ENCODE measurements at places on chromosomes 5 and 9.

- no peak for DNase-seq
Observed at GRCh38 chr5:161311146-161311708, 235.3 kb downstream of the GABRB2 start.

GRCh38 chr5:57724836-57725235, 242.2 kb upstream of the ACTBL2 start:
- peak; percentile 18 for DNase-seq

- no peak for DNase-seq
Observed at GRCh38 chr9:83132768-83133167, 69.8 kb upstream of the RASEF start.

GRCh38 chr9:105354448-105354847, 93.4 kb upstream of the FSD1L start:
- no peak for DNase-seq

- DNase-seq: no peak
Observed at GRCh38 chr9:107046692-107047091, 183.7 kb downstream of the ZNF462 start.

- no peak for DNase-seq
Observed at GRCh38 chr5:96579711-96580110, 82.5 kb upstream of the CAST start.

GRCh38 chr9:134375011-134375390, 48.7 kb downstream of the RXRA start:
- no peak for DNase-seq

- DNase-seq: no peak
Observed at GRCh38 chr5:108212775-108213346, 169.0 kb downstream of the FBXL17 start.

DNA sequence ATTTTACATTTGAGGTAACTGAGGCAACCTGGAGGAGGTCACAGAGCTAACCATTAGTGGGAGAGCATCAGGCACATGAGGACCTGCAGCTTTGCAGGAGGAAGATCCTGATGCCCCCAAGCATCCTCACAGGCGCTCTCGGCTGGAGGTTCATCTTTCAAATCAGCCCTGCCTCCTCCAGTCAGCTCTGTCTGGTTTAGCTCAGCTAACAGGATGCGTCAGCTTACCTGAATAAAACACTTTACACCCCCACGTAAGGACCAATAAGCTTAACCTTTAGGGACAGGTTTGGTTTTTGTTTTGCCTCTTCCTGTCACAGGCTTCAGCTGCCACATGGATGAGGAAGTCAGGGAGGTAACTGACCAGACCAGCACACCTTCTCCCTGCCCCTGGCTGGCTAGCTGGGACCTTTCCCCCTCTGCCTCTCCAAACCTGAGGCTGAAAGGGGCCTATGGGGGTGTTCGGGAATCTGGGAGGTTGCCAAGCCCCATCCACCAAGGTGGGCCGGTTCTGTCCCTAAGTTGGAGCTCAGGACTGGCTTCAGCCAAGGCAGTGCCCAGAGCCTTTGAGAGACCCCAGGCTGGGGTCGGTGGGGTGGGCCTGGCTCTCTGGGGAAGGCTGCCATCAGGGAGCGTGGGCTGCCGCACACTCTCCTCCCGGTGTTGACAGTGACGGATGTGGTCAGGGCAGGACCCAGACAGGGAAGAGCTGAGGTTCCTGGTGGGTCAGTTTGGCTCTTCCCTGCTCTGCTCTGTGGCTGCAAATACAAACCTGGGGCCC, 20.0 kb upstream of the FCN1 start:
- DNase-seq: no peak

DNA sequence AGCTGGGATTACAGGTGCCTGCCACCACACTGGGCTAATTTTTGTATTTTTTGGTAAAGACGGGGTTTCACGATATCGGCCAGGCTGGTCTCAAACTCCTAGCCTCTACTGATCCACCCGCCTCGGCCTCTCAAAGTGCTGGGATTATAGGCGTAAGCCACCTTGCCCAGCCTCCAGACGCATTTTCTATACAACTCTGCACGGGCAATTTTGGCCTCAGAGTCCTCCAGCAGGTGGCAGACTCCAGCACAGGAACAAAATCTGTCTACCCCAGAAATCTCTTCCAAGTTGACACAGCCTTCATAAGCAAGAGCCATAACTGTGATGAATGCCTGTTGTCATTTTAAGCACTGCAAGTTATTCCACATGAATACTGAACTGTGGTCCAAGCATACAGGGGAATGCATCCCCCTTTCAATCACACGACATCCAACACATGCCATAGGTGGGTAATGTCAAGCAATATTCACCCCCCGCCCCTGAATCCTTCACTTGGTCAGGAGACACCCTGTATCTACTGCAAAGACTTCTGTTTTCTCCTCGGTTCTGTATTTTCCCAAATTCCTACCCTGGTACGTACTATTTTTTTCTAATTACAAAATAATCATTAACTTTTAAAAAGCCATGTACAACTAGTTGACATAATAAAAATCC, 50.8 kb downstream of the ALDH7A1 start:
- no peak for DNase-seq

DNA sequence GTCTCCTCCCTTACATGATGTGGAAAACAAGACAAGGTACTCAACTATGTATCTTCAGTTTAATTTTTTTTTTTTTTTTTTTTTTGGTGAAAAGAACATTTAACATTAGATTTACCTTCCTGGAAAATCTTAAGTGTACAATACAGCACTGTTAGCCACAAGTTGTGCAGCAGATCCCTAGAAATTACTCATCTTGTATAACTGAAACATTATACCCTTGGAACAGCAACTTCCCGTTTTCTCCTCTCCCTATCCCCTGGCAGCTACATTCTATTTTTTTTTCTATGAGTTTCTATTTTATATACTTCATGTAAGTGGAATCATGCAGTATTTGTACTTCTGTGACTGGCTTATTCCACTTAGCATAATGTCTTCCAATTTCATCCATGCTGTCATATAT, 421.9 kb upstream of the FTMT start:
- peak; percentile 33 for DNase-seq

DNA sequence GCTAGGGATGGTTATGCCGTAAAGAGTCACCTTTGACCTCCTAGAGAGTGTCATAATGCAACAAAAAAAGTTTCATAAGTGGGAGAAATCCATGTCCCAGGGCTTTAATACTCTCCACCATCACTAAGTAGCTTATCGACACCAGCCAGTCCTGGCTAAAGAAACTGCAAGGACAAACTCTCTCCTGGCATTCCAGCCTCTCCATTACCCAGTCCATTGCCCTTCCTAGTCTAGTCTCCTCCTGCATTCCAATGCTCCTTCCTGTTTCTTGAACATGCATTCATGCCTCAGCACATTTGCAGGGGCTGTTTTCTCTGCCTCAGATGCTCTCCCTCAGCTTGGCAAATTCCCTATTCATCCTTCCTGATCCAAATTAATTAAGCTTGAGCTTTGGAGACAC, 364.1 kb downstream of the BRINP1 start:
- no peak for DNase-seq

DNA sequence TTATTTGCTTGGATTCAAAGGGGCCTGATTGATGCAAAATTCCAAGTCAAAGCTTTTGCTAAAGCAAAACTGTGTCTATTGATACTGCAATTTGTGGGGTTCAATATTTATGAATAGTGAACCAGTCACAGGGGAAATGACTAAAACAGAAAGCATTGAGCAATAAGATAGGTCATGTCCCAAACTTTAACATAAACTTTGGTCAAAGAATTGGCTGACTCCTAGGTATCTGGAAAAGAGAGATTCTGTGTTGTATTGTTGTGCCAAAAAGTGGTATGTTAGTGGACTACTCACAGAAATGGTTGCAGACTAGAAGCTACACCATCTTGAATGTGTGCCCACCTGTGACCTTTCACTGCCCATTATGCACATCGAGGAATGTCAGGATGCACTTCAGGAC, 585.5 kb upstream of the RGMB start:
- no peak for DNase-seq

- DNase-seq: no peak
Observed at GRCh38 chr9:125989524-125990180, 242.5 kb downstream of the PBX3 start.

DNA sequence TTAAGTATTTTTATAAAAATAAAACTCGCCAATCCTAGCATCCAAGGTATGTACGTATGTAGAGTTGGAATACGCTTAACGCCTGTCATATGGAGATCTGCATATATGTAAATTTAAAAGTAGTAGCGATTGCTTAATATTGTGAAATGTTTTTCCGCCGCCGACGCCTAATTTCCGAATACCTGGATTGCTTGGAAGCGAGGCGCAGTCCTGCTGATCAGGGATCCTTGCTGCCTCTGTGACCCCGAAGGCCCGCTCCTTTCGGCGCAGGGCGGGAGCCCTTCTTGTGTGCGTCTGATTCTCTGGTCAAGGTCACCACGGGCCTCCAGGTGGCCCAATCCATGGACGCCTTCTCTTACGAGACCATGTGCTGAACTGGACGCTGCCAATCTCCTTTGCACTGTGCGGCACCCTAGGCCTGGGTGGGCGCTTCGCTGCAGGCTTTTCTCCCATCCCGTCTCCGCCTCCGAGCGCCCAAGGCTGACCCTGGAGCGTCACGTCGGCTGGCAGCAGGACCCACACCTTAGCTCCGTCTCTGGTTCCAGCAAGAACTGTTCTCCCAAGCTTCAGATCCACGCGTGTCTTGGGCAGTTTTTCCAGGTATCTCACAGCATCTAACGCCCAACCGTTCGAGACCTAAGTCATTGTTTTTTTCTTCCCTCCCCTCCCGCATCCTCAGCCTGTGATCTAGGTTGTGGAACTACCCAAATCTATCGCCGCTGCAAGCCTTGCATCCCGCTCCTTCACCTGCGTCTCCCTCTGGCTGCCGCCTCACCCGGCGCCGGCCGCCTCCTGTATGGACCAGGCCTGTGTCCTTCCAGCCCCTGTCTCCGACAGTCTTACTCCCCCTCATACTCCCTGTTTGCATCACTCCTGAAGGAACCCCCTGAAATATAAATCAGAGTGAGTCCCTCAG, 3.6 kb upstream of the TRIM41 start:
- no peak for DNase-seq

DNA sequence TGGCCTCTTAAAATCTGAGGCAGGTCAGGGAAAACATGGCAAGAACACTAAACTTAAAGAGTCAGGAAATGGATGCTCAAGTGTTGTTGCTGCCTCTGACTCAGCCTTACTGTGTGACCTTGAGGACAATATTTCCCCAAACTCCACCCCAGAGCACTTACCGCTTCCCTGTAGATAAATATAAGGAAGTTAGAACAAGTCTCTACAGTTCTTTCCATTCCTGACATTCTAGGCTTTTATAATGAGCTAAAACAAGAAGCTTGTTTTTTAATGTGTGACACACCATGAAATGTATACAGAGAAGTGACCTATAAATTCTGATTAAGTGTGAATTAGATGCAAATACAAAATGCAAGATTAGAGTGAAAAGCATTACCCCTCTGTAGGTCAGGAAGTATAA, 129.3 kb downstream of the GRIA1 start:
- DNase-seq: no peak

- peak; percentile 64 for DNase-seq
Observed at GRCh38 chr9:115733318-115734110, 420.1 kb upstream of the PAPPA start.

DNA sequence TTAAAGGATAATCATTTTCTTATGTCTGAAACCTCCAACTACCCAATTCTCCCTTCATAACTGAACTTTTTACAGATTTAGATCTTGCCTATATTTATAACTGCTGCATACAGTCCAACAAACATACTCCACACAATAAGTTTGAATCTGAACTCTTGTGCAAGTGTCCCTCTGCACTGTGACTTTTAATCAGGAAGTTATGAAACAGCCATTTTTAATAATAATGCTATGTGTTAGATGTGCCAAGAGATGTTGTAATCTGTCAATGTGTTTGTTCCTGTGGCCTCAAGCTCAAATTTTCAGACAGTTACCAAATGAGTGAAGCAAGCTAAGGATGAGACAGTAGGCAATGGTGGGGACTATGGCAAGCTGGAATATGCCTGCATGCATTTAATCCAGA, 57.6 kb upstream of the MTAP start:
- peak; percentile 49 for DNase-seq

DNA sequence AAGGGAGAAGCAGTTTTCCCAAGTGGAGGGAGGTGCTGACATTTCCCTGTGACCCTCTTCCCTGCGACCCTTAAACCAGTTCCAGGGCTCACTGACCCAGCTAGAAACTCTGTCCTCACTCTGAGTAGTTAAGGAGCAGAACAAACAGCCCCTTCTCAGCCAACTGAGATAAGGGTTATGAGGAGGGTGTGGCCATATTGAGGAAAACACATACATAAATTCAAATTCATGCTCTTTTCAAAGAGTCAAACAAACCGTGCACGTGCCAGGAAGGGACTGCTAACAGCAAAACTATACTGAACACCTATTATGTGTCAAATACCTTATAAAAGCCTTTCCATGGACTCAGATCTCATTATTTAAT, 4.9 kb upstream of the AKNA start:
- DNase-seq: no peak

- DNase-seq: no peak
Observed at GRCh38 chr9:81620002-81620390, 69.4 kb downstream of the TLE1 start.

DNA sequence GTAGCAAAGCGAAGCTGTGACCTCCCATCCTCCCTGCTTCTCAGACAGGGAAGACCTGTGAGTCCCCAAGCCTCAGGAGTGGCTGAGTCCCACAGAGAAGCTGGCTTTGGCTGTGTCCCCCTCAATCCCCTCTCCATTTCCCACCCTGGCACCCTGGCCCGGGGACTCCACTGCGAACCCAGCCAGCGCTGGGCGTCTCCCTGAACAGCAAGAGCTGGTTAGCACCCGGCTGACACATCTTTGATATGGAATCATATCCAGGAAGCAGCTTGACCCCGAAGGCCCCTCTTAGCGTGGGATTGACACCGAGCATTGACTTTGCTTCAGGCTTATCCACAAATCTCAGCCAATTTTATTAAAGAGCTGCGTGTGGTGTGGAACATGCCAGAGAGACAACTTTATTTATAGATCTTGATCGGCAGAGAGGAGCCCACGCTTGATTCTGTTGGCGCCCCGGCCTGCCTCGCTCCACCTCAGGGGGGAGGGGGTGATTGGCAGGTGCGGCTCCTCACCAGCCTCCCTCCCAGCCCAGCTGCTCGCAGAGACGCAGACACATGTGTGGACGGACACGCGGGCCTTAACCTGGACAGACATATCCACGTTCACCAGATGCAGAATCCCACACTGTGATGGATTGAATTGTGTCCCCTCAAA, 120.7 kb upstream of the MVB12B start:
- DNase-seq: no peak

DNA sequence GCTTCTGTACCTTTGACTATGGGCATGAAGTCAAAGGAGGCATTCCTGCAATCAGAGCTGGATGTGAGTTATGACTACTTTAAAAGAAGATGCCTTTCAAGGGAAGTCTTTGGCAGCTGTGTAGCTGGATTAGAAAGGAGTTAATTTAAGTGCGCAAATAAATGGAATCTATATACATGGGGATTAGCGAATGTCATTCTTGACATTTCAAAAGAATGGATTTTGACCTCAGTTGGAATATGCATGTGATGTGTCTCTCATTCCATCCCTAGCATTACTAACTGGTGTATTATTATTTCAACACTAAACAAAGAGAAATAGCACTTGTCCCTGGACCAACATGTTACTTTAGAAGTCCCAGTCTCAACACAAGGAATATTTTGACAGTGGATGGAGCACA, 359.6 kb upstream of the SLC24A2 start:
- no peak for DNase-seq
